ENCODE measurements at places on chromosomes 2 and 18.
A peak's percentile ranks its signal among the peaks of the same experiment; 100 is the strongest.

- DNase-seq: no peak
Measured at GRCh38 chr2:133955169-133955568, 298.7 kb upstream of the MGAT5 start.

GRCh38 chr2:41879235-41879916 lies 168.4 kb upstream of the PKDCC start:
- peak; percentile 97 for DNase-seq

DNA sequence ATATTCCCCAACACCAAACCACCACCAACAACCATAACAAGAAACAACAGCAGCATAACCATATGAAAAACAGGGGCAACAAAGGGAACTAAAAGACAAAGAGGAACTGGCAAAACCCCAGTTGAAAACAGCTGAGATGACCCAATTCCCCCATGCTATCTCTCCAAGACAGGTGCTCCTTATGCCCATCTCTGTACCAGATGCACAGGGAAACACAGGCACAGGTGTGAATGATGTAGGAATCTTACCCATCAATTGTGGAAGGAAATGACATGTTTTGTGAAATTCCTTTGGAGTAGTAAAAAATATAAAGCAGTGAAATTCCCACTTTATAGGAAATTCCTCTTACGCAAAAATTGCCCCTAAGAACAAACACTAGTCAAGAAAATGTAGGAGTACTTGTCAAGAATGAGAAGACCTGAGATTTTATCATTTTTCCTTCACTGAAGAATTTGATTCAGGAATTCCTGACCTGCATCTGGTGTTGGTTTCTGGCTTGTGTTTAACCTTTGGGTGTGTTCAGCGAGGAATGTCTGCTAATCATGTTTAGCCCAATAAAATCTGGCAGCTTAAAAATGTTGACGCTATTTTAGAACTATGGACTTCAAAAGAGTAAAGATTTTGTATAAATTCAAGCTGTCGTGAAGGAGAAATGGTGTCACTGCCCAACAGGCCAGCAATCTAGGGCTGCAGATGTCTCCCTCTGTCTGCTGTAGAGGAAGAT lies 67.7 kb upstream of the ARHGAP28 start:
- no peak for DNase-seq

- DNase-seq: no peak
Measured at GRCh38 chr2:191950132-191950874, 103.4 kb upstream of the CAVIN2 start.

- DNase-seq: peak; percentile 65
Measured at GRCh38 chr18:23662309-23663263, at the start of gene ANKRD29. Gene ANKRD29 (minus strand): TSS chr18:23662911. CDS start chr18:23662730, 181 bp downstream.
